ENCODE measurements at places on chromosomes 2 and 18.

- DNase-seq = no peak
Measured at GRCh38 chr2:56314796-56315195, 131.0 kb downstream of the CCDC85A start.

GRCh38 chr2:20418519-20418918 is 28.4 kb upstream of the RHOB start:
- no peak for DNase-seq

DNA sequence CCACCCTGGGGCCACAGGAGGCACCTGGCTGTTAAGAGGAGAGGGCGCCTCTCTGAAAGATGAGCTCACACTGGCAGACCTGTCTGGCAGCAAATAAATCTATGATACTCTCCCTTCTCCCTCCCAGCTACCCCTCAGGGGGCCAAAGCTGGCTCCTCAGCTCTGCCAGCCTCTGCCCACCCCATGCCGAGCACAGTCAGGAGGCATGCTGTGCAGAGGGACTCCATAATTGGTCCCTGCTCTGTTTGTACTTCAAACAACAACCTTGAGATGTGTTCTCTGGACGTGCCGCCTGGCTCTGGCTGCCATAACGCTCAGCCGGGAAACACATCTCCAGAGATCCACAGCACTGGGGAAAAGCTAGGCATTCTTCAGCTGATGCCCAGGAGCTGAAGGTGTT is 126.7 kb downstream of the GALNT14 start:
- DNase-seq = no peak

GRCh38 chr2:44679584-44679983 is 261.9 kb upstream of the SIX3 start:
- DNase-seq = no peak

GRCh38 chr2:217886720-217887309 is 116.0 kb downstream of the TNS1 start:
- DNase-seq = peak; percentile 82

- DNase-seq = no peak
Measured at GRCh38 chr2:109030870-109031475, 42.0 kb upstream of the EDAR start.

- no peak for DNase-seq
Measured at GRCh38 chr2:12350821-12351220, 365.9 kb upstream of the TRIB2 start.

GRCh38 chr2:164655750-164656149 is 34.5 kb upstream of the GRB14 start:
- DNase-seq = no peak

GRCh38 chr2:212295571-212295970 is 243.0 kb downstream of the ERBB4 start:
- DNase-seq = no peak

All from RWPE1 (cell line).